ENCODE measurements at places on chromosomes 5 and 9. TPM values are rescaled to one million over a fixed set of nuclear protein-coding genes. Genes with fewer than 3 reads are reported as not detected.

SEMA6A gene
- total RNA-seq, result not detected

SEC61B gene
- 87.8 TPM for total RNA-seq

SPINK6 gene
- total RNA-seq, result not detected

AGXT2 gene
- not detected for total RNA-seq

SLC36A2 gene
- total RNA-seq, result not detected
